Caki2 (cell line): ENCODE measurements at places on chromosomes 1 and 21. TPM values are rescaled to one million over a fixed set of nuclear protein-coding genes. Genes with fewer than 3 reads are reported as not detected.

Gene EDARADD
- not detected in 2 replicates for total RNA-seq

Gene KCND3
- total RNA-seq: not detected in 2 replicates

Gene TAF12
- 19.7 and 27.3 TPM in 2 replicates for total RNA-seq

Gene TEX38
- not detected in 2 replicates for total RNA-seq

Gene PWP2
- 19.4 and 19.7 TPM in 2 replicates for total RNA-seq

- DNase-seq: no peak
These were observed 7.7 kb upstream of the GIPC2 start for GRCh38 chr1:78038071-78038470.

DNA sequence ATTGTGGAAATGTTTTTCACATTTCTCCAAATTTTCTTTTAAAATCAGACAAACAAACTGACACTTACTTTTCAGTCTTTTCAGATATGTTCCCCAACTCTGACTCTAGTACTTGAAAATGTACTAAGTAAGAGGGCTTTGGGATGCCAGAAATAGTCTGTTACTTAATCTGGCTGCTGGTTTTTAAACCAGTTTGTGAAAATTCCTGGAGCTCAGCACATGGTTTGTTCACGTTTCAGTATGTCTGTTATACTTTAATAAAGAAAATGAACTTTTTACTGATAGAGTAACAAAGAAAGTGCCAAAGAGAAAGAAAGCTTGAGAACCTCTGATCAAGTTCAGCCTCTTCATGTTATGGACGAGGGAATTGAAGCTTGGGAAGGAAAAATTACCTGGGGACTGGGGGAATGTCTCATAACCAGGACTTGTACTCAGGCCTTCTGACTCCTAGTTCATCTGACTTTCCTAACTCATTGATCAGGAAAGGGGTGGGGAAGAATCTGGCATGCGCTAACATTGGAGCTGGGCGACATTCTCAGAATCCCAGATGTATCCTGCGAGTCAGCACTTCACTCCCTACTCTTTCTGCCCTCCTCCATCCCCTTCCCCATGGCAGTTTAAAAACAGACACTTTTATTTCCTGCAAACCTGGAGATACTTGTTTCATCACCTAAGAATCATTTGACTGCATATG is 30.8 kb upstream of the DNAJC6 start:
- no peak for DNase-seq

GRCh38 chr1:43227143-43227764 is 42.5 kb upstream of the TMEM125 start:
- DNase-seq: peak; percentile 60

DNA sequence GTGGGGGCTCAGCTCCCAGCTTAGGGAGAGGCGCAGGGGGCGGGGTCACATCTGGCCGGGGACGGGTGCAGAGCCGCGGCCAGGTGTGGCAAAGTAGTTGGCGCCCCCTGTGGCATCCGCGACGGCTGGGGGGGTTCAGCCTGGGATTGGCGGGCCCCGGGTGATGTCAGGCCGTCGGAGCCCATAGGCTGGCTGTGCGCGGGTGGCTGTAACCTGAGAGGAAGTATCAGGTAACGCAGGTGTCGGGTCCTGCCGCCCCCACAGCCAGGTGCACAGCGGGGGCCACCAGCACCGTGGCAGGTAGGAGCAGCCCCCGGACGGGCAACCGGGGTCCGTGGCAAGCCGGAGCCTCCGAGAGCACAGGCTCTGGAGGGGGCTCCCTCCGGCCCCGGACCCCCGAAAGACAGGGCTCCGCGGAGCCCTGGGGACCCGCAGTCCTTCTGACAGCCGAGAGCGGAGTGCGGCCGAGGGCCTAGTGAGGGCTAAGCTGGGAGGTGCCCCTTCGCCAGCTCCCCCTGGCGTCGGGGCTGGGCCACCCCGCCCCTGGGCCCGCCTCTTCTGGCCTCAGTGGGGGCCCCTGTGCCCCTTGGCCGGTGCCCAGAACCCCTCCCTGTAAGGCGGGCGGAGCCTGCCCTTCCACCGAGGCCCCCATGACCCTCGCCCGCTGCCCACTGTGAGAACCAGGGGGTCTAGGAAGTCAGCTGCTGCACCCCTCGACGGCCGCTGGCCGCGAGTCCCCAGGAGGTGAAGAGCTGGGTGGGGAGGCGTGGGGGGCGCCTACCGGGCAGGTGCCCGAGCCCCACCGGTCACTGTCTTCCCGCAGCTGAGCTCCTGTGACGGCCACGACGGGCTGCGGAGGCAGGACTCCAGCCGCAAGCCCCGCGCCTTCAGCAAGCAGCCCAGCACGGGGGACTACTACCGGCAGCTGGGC is 17.9 kb downstream of the TNFRSF25 start:
- DNase-seq: no peak

DNA sequence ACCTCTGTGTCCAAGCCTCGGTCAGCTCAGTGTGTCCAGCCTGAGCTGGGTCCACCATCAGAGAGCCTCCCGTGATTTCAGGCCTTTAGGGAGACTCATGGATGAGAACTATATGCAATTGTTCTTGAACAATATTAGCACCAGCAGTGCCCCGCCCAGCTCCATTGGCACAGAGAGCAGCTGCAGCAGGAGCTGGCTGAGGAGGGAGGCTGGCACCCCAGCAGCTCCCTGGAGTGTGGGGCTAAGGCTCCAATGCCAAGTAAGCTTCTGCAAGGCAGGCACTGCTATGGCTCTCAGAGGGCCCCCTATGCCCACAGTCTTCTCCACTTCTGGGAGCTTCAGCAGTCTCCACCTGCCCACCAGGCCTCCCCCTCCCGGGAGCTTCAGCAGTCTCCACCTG is 593.3 kb downstream of the MATN1 start:
- DNase-seq: no peak

DNA sequence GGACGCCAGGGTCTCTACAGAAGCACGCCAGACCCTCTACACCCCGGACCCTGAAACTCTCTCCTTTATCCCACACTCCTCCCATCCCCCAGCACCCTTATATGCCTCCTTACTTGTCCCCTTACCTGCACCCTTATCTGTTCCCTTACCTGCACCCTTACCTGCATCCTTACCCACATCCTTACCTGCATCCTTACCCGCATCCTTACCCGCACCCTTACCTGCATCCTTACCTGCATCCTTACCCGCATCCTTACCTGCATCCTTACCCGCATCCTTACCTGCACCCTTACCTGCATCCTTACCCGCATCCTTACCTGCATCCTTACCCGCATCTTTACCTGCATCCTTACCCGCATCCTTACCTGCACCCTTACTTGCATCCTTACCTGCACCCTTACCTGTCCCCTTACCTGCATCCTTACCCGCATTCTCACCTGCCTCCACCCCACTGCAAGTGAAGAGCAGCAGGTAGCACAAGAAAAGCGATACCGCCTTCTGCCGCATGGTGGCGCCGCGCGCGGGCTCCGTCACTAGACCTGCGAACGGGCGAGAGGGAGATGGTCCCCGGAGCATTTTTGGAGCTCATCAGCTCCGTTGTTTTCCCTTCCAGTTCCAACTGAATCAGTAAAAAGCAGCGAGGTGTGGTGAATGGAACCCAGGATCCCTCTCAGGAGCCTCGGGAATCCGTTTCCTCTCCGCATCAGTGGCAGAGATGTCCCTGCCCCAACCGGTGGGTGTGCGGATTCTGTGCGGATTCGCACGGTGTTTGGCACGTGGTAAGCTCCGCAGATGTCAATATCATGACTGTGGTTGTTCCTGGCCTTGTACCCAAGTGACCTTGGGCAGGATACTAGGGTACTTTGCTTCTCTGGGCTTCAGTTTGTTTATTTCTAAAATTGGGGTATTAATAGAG is 2.9 kb downstream of the IFI6 start:
- peak; percentile 56 for DNase-seq

DNA sequence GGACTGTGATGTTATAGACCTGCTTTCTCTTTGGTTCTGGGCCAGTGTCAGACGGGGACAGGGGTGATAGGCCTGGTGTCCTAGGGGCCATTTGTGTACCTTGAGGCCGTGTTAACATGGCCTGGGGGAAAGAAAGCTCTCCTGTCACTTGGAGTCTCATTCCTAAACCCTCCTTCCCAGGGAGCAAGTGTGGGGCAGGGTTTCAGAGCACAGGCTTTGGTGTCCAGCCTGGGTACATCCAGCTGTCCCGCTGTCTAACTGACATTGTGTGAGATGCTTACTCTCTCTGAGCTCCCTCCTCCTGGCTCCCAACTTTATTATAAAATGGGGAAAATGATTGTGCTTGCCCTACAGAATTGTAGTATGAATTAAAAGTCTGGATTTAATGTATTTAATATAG is 32.6 kb upstream of the EPHA8 start:
- DNase-seq: no peak

GRCh38 chr1:169113613-169114119 is 7.2 kb downstream of the ATP1B1 start:
- DNase-seq: peak; percentile 93

GRCh38 chr1:227741166-227741870 is 6.1 kb downstream of the SNAP47 start:
- no peak for DNase-seq

DNA sequence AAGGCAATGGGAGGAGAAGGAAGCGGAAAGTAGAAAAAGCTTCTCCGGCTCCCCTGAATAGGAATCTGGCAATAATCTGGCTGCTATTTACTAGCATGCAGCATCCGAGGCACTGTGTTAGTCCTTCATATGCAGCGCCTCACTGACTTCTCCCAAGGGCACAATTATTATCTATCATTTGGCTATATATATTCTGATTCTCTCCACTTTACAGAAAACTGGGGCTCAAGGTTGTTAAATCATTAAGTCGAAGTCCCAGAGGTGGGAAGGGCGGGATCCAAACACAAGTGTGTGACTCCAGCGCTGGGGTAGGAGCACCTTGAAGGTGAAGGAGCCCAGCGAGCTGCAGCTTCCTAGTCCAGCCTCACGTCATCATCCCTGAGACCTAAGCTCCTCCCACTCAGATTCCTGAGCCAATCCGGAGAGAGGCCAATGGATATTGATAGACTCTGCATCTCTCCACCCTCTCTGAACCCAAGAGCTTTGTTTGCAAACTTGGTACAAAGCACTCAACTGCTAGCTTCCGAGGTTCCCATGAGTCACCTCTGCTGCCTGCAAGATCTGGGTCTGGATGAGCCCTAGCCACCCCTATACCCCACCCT is 16.6 kb upstream of the EYA3 start:
- peak; percentile 75 for DNase-seq

DNA sequence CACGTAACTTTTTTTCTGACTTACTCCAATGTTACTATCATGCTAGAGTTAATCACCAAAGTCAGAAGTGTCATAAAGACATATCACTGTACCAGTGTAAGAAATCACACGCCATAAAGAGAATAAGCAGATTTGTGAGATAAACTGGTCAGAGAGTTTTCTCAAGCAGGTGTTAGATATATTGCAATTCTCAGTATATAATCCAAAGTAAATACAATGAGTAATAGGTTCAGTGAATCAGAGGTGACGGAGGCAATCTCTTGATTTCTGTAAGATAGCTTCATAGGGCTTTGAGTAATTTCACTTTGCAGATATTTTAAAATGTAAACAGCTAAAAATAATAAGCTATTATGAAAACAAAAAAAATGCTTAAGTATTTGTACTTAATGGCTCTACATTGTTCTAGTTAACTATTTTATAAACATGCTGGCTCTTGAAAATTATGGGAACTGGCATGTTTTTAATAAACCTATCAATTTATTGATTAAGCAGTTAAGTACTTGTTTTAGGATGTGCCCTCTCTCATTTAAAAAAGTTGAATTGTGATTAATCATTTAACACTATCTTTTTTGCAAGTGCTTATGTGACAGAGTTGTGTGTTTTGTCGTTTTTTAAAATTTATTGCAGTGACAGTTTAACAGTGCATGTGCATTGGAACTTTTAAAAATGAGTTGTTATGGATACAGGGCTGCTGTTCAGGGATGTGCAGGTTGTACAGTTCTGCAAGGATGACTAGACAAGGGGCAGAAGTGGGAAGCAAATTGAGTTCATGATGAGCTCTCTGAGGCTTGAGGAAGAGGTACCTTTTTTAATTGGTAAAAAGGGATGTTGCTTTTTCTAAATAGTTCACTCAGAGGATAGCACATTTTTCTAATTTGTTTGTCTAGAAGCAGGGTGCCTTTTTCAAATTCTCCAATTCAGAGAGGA is 119.1 kb downstream of the USP25 start:
- DNase-seq: peak; percentile 67

DNA sequence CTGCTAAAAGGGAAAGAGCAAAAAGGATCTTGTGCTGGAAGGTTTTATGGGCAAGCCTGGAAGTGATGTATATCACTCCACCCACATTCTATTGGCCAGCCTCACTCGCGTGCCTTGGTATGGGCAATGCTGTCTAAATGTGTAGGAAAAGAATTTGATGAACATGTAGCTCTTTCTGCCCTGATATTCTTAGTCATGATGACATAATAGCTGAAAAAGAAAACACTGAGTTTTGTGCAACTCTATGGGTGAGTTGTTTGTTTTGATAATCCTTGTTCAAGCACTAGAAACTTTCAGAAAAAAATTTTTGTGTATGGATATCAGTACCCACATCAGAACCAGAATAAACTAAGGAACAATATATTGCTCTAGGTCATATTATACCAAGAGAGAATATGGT is 231.5 kb upstream of the ST6GALNAC5 start:
- DNase-seq: no peak

- DNase-seq: no peak
These were observed 24.1 kb upstream of the LBR start for GRCh38 chr1:225451840-225452515.

DNA sequence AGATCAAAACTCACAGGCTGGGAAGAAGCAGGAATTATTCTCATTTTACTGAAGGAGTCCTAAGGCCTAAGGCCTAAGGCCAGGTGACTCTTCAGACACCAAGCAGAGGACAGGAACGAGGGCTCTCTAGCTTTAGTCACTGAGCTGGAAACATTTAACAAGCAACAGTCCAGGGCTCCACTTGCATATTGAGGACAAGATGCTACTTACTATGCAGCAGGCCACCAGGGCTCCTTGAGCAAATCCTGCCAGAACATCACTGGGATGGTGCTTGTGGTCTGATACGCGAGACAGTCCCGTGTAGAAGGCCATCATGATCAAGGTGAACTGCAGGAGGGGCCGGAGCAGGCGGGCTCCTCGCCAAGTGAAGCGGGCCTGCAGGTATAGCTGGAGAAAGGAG is 67.6 kb downstream of the PLPP3 start:
- DNase-seq: no peak
